ENCODE measurements at places on chromosomes 16 and 17.

- no peak for DNase-seq
Measured at GRCh38 chr16:30787613-30788378, 791 bp upstream of the ZNF629 start.

GRCh38 chr17:47802341-47803022, 19.1 kb downstream of the OSBPL7 start:
- peak; percentile 30 for DNase-seq

DNA sequence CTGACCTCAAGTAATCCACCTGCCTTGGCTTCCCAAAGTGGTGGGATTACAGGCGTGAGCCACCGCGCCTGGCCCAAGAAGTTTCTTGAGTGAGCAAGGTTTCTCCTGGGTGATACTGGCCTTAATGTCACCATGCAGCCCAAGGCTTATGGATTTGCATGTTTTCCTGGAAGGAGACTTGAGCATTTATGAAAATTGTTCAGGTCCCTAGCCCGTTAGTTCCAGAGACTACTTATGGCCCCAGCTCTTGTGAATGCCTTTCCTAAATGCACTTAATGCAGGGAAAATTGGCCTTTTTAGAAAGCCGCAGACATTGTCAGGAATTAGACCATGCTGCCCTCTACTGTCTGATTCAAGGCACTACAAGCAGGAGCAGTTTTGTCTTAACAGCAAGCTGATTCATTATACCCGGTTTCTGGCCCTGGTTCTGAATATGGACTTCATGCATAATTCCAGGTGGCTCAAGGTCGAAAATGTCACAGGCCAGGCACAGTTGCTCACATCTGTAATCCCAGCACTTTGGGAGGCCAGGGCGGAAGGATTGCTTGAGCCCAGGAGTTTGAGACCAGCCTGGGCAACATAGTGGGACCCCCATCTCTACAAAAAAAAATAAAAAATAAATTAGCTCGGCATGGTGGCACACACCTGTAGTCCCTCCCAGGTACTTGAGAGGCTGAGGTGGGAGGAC, 91.3 kb downstream of the SNX29 start:
- no peak for DNase-seq

GRCh38 chr16:79451196-79451816, 149.2 kb downstream of the MAF start:
- no peak for DNase-seq

DNA sequence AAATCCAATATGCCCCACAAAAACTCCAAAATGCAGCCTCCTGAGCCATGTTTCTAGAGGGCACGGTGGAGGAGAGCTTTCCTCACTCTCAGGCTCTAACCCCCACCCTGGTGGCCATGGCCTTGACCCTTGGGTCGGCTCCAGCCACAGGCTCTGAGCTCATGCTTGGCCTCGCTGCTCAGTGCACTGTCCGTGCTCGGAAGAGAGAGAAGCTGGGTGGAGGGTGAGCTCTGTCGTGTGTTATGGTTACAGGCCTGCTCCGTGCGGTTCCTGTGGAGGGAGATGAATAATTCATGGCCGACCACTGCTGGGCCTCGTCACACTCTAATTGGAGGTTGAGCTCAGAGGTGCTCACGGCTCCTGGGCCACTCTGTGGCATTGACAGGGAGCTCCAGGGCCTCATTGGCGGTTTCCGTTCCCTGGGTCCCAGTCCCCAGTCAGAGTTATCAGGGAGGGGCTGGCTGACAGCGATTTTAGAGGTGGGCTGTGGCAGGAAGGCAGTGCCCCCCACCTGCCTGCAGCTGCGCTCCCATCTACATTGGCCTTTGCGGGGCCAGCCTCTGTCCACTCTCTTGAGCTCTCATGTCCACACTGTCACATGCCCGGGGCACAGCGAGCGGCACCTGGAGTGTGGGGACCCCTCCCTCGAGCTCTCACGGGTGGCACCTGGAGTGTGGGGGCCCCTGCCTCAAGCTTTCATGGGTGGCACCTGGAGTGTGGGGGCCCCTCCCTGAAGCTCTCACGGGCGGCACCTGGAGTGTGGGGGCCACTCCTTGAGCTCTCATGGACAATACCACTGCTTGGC, 24.9 kb downstream of the ACSF3 start:
- DNase-seq: no peak

DNA sequence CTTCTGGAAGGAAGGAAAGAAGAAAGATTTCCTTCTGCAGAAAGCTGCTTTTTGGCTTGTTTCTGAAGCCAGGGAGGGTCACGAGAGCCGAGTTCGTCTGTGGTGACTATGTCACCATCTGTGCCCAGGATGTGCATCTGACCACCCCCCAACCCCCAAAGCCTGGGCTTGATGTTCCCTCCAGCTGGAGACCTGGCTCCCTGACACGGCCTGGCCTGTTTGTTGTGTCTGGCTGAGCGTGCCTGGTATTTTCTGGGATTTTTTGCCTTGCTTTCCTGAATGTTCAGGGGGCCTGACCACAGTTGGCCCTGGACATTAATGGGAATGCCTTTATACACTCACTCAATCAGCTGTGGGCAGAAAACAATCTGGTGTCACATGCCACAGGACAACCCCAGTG, 38.9 kb downstream of the LGALS9 start:
- no peak for DNase-seq

DNA sequence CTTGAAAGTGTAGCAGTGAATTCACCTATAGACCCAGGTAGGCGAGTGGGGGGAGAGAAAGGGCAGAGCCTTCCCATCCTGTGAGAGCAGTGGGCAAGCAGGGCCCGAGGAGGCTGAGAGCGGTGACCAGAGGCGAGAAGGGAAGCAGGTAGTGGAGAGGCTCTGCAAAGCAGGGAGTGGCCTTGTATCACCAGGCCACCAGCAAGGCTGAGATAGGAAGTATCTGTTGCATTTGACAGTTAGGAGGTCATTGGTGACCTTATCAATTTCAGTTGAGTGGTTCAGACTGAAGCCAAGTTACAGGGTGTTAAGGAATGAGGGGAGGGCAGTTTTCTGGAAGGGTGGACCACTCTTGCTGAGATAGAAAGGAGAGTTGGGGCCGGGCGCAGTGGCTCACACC, 10.7 kb upstream of the HSD3B7 start:
- DNase-seq: no peak

DNA sequence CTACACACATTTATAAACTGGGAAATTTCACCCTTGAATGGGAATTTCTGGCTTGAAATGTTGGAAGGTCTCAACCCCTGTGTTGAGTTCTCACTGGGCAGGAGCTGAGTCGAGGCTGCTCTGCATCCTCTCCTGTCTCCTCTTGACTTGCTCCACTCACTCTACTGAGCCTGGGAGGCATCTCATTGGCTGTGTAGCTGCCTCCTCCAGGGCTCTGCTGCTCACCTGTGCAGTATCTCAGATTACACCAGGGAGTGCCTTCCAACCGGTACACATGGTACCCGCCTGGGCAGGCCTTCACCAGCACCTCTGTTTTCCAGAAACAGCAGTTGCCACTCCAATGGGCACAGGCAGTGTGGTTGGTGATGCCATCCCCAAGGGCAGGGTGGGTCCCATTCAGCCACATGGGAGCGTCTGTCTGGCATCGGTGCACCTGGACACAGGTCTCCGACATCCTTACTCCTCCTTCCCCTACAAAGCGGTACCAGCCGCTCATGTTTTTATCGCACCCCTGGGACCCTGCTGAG, 3.7 kb downstream of the GP2 start:
- DNase-seq: no peak

DNA sequence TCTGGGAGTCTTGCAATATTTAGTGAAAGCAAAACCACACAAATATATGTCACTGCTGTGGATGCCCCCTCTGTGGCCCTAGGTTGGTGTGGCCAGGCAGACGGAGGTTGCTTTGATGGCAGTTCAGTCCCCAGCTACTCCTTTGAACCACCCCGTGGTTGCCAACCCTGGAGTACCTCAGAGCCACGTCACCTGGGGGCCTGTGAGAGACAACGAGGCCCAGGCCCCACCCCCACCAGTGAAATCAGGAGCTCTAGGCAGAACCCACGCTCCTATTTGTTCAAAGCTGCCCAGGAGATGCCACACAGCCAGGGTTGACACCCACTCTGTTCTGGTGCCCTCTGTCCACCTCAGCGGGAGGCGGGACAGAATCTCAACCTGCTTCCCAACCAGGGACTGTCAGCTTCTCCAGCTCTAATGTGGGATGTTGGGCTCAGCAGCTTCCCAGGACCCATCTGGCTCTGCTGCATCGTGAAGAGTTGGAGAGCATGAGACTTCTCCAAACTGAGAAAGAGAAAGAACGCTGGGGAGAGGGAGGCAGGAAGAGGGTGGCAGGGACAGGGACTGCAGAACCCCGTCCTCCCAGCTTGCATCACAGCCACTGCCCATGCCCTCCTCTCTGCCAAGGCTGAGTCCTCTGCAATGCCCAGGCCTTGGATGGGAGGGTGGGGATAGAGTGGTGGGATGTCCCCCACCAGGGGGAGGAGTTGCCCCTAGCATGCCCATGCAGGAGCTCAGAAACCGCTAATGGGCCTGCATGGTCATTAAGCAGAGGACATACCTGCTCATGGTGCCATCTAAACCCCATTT, 81.8 kb downstream of the C16orf78 start:
- DNase-seq: no peak

- no peak for DNase-seq
Measured at GRCh38 chr17:27596566-27597187, 34.3 kb upstream of the LGALS9 start.

DNA sequence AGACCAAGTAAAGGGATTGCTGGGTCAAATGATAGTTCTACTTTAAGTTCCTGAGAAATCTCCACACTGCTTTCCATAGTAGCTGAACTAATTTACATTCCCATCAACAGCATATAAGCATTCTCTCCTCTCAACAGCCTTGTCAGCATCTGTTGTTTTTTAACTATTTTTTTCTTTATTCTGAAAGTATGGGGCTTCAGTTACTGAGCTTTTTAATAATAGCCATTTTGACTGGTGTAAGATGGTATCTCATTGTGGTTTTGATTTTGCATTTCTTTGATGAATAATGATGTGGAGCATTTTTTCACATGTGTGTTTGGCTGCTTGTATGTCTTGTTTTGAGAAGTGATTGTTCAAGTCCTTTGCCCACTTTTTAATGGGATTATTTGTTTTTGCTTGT, 2.5 kb downstream of the KRTAP2-2 start:
- no peak for DNase-seq

- DNase-seq: no peak
Measured at GRCh38 chr16:22126037-22126558, 33.8 kb downstream of the VWA3A start.

DNA sequence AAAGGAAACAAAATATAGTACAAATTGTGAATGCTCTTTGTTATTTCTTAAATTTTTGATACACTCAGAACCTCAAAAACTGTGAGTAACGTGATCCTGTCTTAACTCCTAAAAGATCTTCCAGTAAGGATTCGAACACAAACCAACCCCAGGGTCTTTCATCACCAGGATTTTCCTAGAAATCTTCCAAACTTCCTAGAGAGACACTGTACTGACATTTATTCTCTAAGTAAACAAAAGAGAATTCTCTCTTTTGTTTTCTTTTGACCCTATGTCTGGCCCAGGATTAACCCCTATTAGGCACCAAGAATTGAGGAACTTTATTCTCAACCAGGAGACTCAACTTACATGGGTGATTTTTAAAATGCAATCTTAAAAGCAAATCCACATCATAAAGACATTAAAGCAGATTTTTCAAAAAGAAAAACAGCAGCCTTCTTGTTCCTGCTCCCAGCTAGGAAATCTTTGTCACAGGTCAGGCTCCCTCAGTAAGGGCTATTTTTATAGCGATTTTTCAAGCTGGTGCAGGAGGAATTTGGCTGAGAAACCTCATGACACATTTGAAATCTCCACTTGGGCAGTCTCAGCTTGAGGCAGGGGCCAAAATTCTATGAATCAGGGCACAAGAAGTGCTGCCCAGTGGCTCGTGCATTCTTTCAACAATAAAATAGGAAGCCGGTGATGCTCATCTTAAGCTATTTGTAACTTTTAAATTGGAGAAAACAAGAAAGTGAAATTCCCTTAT, 6.2 kb upstream of the SMG1 start:
- DNase-seq: no peak

- no peak for DNase-seq
Measured at GRCh38 chr17:45768000-45768399, 16.1 kb upstream of the CRHR1 start.

GRCh38 chr17:73589363-73589980, 54.8 kb downstream of the SDK2 start:
- no peak for DNase-seq

DNA sequence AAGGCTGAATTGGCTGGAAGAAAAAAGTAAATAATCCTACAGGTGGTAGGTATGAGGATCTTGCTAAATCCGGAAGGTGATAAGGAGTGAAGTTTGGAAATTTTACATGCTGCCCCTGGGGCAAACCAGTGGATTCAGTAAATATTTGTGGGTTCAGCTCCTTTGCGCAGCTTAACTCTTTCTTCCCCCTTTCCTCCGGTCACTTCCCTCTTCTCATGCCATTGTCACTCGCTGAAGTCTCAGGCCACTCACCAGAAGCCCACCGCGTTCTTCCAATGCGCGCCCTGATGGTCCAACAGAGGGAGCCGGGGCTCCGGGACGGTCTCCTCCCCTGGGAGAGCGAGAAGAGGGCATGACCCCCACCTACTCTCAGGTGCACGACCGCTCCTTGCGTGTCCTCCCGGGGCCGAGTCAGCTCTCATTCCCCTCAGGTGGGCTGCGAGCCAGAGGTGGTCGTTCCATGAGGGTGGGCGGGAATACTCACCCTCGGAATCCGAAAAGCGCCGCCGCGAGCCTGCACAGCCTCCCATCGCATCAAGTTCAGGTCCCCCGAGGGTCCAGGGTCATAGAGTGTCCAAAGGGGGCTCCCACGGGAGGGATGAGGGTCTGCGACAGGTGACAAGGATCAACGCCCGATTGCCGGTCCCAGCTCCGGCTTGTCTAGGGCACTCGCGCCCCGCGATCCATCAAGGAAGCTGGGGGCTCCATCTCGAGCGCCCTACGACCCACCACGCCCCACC, 474 bp downstream of the CLN3 start:
- DNase-seq: no peak

- no peak for DNase-seq
Measured at GRCh38 chr17:71741836-71742235, 379.0 kb upstream of the SOX9 start.

GRCh38 chr17:47615766-47616424, 33.8 kb upstream of the KPNB1 start:
- no peak for DNase-seq

GRCh38 chr17:4229627-4230541, 33.9 kb downstream of the ANKFY1 start:
- no peak for DNase-seq

- DNase-seq: no peak
Measured at GRCh38 chr16:54268766-54269165, 17.8 kb downstream of the IRX3 start.

GRCh38 chr17:8681170-8681949, 50.8 kb upstream of the MYH10 start:
- no peak for DNase-seq

DNA sequence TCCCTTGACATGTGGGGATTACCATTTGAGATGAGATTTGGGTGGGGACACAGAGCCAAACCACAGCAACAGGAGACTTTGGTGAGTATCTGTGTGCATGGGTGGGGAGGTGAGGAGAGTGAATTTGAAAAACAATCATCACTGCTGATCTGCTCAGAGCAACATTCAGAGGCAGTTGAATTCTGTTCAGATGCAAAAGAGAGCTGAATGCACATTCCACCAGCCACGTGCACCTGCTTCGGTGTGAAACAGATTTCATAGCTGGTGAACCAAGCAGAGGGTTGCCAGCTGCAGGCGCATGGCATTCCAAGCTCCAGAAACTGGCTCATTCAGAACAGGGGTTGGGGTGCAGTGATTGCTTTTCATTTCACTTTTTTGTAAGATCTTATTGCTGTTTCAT, 233.1 kb upstream of the FOXF1 start:
- DNase-seq: no peak
